ENCODE measurements at places on chromosomes 12 and 14.

DNA sequence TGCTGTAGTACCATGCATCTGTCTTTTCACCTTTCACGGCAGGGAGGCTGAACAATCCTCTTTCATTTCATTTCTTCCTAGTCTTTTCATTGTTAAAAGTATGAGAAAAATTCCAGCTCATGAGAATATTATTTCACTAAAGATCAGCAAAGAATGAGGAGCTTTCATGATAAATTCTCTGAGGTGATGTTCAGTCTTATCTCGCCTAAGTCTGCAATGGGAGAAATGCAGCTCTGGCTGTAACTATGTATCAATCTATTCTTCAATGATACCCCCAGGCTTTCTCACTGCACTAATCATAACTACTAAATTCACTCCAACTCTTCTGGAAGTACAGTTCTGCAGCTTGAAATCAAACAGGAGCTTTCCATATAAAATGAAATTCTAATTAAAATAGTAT, 15.7 kb downstream of the FOXG1 start:
- DNase-seq: no peak

- DNase-seq: no peak
Observed at GRCh38 chr12:27164330-27165040, 79.6 kb upstream of the STK38L start.

GRCh38 chr12:2236506-2237294, 183.9 kb downstream of the CACNA1C start:
- no peak for DNase-seq

DNA sequence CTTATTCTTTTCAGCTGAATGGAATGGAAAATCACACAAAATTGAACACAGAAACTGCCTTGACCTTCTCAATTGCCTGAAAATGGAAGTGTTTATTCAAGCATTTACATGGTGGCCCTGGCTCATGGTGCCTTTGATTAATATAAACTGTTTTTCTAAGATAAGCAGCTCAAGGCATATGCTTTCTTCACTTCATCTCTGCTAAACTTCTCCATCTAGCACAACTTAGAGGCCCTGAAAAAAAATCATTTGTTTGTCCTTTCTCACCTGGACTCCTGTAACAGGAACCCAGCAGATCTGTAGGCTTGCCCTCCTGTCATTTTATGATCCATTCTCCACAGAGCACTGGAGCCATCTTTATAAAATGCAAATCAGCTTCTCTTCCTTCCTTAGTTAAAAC, 117.5 kb upstream of the KRR1 start:
- DNase-seq: no peak

DNA sequence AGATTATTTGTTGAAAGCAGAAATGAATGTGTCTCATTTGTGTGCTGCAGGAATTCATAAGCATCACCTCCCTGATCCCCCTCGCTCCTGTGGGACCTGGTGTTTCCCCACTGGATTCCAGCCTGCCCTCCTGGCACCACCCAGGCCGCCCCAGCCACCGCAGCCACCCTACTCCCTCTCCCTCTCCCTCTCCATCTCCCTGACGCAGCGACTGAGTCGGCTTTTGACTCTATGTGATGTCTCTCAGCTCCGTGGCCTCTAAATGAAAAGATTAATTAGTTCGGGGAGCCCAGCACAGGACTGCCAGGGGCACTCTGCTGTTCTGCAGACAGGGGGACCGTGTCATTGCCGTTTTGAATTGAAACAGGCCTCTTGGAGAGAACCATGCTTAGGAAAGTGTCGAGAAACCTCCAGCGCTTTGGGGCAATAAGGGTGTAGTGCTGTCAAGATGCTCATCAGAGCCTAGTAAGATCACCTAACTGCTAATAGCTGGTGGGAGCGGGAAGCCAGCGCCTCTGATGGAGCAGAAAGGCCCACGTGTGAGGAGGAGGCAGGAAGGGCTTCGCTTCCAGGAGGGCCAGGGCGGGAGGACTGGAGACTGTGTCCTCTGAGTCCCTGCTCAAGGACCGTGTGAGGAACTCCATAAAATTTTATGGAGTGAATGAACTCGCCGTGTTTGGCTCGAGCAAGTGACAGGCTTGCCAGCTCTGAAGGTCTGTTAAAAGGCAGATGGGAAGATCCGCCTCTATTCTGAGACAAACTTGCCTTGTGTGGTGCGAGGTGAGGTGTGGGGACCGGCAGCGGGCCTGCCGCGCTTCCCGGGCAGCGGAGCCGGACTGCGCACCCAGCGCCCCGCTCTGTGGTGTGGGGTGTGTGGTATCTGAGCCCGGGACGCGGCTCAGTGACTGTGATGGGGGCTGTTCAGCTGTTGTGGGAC, 157.4 kb upstream of the C14orf180 start:
- no peak for DNase-seq

- no peak for DNase-seq
Observed at GRCh38 chr14:105358140-105358846, 40.0 kb upstream of the TEX22 start.

GRCh38 chr12:50453872-50454271, 50.9 kb upstream of the DIP2B start:
- DNase-seq: no peak

DNA sequence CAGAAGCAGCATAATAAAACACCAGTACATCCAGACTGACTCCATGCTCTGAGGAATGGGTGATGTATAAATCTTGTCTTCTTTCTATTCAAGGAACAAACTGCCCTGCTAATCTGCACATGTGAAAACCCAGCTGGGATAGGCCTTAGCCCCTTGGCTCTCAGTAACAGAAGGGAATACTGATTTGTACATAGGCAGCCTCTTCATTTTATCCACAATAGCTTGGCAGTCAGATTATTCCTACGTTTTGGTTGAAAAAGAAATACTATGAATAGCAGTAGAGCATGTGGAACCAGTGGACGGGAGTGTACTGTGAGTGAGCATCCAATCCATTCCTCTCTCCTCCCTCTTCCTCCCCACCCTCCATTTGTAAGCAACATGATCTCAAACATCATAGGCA, 113.5 kb upstream of the ARHGAP5 start:
- no peak for DNase-seq

- peak; percentile 39 for DNase-seq
Observed at GRCh38 chr12:83664650-83665049, 977.9 kb downstream of the TMTC2 start.

GRCh38 chr12:63305901-63306875, 155.2 kb upstream of the AVPR1A start:
- DNase-seq: no peak

- peak; percentile 6 for DNase-seq
Observed at GRCh38 chr14:37253905-37254304, 56.2 kb downstream of the MIPOL1 start.

DNA sequence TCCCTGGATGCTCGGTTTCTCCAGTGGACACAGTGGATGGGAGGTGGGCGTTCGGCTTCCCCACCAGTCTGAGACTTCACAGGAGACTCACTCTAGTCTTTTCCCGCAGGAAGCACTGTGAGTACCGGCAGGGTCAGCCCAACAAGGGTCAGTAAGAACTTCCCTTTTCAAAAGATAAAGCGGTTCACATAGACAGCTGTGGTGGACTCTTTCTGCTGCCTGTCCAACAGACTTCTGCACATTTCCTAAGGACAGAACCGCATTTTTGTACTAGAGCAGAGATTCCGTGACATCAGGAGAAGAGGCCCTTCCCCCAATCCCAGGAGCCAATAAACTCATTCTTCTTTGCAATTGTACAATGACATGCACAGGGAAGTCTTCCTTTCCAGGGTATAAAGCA, 10.4 kb downstream of the LTBR start:
- no peak for DNase-seq

DNA sequence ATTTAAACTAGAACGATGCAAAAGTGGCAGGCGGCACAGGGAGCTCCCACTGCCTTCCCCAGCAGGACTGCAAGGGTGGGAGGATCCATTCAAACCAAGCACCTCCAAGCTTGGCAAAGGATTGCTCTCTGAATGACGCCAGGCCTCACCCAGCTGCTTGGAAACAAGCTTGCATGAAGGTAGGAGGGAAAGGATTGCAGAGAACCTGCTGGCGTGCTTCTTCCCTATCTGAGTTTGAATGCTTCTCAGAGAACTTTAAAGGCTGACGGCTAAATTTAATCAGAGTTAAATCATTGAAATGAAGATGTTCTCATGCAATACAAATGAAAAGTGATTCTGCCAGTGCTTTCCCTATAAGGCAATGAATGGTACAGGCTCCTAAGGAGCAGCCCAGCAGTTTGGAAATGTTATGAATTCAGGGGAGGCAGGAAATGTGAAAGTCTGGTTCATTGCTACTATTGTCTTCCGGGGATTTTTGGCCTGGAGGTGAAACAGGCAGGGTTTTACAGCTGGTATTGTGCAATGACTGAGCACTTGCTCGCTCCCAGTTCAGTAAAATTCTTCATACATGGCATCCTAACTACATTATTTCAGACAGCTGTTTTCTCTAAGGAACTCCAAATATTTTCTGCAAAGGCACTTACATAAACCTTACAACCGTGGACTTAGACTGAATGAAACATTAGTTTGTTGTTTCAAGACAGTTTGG, 31.9 kb upstream of the DUSP6 start:
- DNase-seq: peak; percentile 71

- DNase-seq: peak; percentile 16
Observed at GRCh38 chr12:32788405-32788804, 32.7 kb upstream of the YARS2 start.

- DNase-seq: peak; percentile 38
Observed at GRCh38 chr14:71290960-71291466, 383.8 kb downstream of the PCNX1 start.

DNA sequence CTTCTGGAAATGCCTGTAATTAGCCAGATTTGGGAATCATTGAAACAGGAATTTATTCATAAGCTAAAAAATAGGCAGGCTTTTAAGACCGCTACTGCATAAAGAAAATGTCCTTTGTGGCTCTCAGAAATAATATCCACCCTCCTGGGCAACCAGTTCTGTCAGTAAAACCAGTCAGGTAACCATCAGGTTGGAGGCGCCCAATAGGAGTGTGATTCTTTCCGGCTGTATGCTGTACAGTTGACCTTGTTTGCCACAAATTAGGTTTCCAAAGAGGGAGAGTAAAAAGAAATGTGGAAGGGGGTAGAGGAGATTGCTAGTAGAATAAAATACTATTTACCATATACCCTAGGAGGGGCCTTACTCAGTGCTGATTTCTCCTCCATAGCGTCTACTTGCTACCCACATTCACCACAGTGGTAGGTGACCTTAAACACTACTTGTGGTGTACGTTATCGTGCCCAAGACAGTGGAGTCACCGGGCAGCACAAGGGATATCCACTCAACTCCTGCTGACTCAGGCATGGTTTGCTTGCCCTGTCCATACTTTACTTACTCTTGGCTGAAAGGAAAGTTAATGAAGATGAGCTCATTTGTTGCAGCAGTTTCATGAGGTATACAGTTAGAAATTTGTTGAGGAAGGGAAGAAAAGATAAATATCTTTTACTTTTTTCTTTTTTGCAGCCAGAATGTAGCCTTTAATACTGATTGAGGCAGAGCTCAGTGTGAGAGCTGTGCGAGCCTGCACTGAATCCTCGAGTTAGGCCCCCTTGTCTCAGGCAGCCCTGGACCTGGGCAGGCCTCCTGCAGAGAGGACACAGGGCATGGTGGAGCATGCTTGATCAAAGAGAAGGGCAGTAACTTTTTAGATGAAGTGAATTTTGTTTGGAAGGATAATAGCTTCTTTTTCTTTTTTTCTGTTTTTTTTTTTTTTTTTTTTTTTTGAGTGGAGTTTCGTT, 76.7 kb downstream of the DIP2B start:
- DNase-seq: no peak

- no peak for DNase-seq
Observed at GRCh38 chr12:90333424-90333823, 621.6 kb downstream of the CCER1 start.

DNA sequence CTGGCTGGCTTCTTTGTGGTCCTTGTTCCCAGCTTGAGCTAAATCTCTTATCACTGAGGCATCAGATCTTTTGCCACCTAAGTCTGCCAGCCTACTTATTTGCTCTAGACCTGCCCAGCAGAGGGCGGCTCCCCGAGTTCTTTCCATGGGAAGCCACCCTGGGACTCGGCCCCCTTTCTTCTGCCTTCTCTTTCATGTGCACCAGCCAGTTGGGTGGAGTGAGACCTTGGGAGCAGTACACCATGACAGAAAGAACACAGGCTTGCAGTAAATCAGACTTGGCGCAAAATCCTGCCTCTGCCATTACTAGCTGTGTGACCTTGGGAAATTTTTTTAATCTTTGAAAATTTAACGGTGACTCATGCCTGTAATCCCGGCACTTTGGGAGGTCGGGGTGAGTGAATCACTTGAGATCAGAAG, 7.4 kb downstream of the SMAGP start:
- DNase-seq: peak; percentile 40

DNA sequence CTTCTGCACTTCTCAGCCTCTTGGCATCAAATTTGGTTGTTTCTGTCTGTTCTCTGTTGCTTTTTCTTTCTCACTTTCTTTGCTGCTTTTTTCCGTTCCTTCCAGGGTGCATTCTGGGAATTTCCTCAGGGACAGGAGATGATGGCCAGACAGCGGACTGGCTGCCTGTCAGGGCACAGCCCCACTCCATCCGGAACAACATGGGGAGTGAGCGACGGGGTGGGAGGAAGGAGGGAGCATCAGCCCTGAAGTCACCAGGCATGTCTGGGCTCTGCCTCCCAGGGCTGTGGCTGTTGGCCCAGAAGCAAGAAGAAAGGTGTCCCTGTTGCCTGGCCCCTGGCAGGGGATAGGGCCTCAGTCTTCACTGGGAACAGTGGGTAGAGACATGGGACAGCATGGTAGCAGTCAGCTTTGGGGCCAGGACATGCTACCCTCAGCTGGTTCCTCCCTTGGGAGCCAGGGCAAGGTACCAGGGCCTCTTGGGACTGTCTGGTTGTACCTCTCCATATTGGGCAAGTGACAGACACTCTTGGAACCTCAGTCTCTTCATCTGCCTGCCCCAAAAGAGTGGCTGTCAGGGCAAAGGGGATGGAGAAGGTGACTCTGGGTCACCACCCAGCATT, 8.6 kb downstream of the PGF start:
- DNase-seq: no peak

DNA sequence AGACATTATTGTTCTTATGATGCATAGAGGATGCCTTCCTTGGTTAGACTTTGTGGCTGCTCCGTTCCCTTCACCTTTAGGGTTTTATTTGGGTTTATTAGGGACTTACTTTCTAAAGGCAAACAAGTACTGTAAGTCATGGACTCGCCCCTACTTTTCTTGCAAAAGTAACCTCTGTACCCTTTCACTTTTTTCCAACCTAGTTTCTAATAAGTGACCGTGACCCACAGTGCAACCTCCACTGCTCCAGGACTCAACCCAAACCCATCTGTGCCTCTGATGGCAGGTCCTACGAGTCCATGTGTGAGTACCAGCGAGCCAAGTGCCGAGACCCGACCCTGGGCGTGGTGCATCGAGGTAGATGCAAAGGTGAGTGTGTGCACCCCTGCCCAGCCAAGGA, 72.7 kb downstream of the SMOC1 start:
- DNase-seq: no peak

DNA sequence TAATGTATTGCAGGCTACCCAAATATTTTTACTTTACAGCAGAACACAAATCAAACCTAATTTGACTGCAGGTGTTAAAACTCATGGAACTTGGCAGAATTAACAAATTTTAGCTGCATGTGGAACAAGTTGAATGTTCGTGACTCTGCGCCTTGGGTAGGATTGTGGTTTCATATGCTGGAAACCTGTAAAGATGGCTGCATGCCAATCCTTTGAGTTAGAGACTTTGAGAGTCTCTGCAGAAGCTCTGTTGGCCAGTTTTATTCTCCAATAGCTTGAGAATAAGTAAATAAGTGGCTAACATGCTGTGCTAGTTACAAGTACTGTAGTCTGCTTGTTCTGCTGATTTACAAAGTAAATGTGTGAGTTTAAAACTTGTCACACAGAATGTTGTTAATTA, 77.8 kb downstream of the PDE6H start:
- no peak for DNase-seq
